ENCODE measurements at places on chromosomes 6 and 20. TPM values are rescaled to one million over a fixed set of nuclear protein-coding genes. Genes with fewer than 3 reads are reported as not detected.

The FERMT1 gene
- total RNA-seq = 3.3 TPM

The RCAN2 gene
- 5.6 TPM for total RNA-seq

- no peaks in the 10 kb centered on the region for H3K36me3 ChIP-seq
- no peaks in the 10 kb centered on the region for H3K4me1 ChIP-seq
- no peak for DNase-seq
- H3K27me3 ChIP-seq = peaks cover 2% of the 10 kb centered on the region
- H3K4me3 ChIP-seq = no peak overlapping the region
Measured at GRCh38 chr20:56765172-56766073, 136.3 kb downstream of the TFAP2C start.

GRCh38 chr6:88566746-88567534 is 396.5 kb downstream of the RNGTT start:
- H3K4me3 ChIP-seq = no peak overlapping the region
- no peaks in the 10 kb centered on the region for H3K4me1 ChIP-seq
- H3K36me3 ChIP-seq = no peaks in the 10 kb centered on the region
- no peaks in the 10 kb centered on the region for H3K27me3 ChIP-seq
- DNase-seq = no peak
- H3K27ac ChIP-seq = no peak overlapping the region

The MICB gene
- 17.2 TPM for total RNA-seq

- no peaks in the 10 kb centered on the region for H3K27me3 ChIP-seq
- H3K27ac ChIP-seq = no peak overlapping the region
- H3K36me3 ChIP-seq = no peaks in the 10 kb centered on the region
- H3K4me3 ChIP-seq = no peak overlapping the region
- no peaks in the 10 kb centered on the region for H3K4me1 ChIP-seq
Measured at GRCh38 chr6:163994566-163994965, 580.0 kb downstream of the QKI start.

DNA sequence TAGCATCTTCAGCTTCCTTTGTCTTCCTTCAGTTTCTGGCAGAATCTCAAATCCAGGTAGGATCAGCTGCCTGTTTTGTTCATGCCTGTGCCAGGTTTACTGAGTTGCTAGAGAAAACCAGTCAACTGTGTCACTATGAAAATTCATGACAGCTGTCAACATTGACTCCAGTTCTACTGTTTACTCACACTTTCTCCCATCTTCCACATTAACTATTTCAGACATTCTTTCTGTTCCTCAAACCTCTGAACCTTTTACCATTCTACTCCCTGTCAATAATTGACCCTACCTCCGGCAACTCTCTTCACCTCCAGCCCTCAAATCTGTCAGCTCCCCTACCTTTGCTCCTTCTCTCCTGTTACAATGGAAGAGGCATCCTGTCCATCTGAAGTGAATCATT is 8.5 kb downstream of the ENPP4 start:
- no peaks in the 10 kb centered on the region for H3K27me3 ChIP-seq
- no peak for DNase-seq
- no peaks in the 10 kb centered on the region for H3K36me3 ChIP-seq
- H3K4me1 ChIP-seq = no peaks in the 10 kb centered on the region
- no peak overlapping the region for H3K4me3 ChIP-seq
- H3K27ac ChIP-seq = no peak overlapping the region

The HRH3 gene
- not detected for total RNA-seq

GRCh38 chr6:150410906-150411305 is 42.1 kb downstream of the IYD start:
- no peaks in the 10 kb centered on the region for H3K4me1 ChIP-seq
- no peaks in the 10 kb centered on the region for H3K27me3 ChIP-seq
- H3K27ac ChIP-seq = no peak overlapping the region
- no peaks in the 10 kb centered on the region for H3K36me3 ChIP-seq

The ECT2L gene
- total RNA-seq = 0.17 TPM

- H3K27me3 ChIP-seq = no peaks in the 10 kb centered on the region
- H3K4me3 ChIP-seq = no peak overlapping the region
- DNase-seq = no peak
- no peaks in the 10 kb centered on the region for H3K36me3 ChIP-seq
Measured at GRCh38 chr20:57075181-57075580, 191.3 kb downstream of the BMP7 start.

GRCh38 chr6:87700397-87701343 is 1.4 kb downstream of the AKIRIN2 start:
- H3K27me3 ChIP-seq = no peaks in the 10 kb centered on the region
- peaks cover 6% of the 10 kb centered on the region for H3K4me1 ChIP-seq
- peak overlapping the region; percentile 99 for H3K4me3 ChIP-seq
- no peaks in the 10 kb centered on the region for H3K36me3 ChIP-seq
- peak; percentile 76 for DNase-seq
- peak overlapping the region; percentile 93 for H3K27ac ChIP-seq

GRCh38 chr20:41412324-41413120 is 45.9 kb upstream of the EMILIN3 start:
- no peaks in the 10 kb centered on the region for H3K4me1 ChIP-seq
- peak overlapping the region; percentile 31 for H3K27ac ChIP-seq
- no peaks in the 10 kb centered on the region for H3K27me3 ChIP-seq
- H3K36me3 ChIP-seq = peaks cover 9% of the 10 kb centered on the region

DNA sequence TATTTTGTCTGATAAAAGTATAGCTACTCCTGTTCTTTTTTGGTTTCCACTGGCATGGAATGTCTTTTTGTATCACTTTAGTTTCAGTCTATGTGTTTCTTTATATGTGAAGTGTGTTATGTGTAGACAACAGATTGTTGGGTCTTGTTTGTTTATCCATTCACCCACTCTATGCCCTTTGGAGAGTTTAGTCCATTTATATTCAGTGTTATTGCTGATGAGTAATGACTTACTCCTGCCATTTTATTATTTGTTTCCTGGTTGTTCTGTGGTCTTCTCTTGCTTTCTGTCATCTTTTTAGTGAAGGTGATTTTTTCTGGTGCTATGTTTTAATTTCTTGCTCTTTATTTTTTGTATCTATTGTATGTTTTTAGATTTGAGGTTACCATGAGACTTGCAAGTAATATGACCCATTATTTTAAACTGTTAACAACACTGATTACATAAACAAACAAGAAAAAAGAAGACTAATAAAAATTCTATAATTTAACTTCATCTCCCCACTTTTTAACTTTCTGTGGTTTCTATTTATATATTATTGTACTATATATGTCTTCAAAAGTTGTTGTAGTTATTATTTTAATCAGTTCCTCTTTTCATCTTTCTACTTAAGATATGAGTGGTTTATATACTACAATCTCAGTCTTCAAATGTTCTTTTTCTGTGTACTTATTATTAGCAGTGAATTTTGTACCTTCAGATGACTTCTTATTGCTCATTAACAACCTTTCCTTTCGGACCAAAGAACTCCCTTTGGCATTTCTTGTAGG is 323.4 kb downstream of the BTBD9 start:
- no peak for DNase-seq
- H3K36me3 ChIP-seq = no peaks in the 10 kb centered on the region
- no peaks in the 10 kb centered on the region for H3K27me3 ChIP-seq
- no peak overlapping the region for H3K4me3 ChIP-seq

DNA sequence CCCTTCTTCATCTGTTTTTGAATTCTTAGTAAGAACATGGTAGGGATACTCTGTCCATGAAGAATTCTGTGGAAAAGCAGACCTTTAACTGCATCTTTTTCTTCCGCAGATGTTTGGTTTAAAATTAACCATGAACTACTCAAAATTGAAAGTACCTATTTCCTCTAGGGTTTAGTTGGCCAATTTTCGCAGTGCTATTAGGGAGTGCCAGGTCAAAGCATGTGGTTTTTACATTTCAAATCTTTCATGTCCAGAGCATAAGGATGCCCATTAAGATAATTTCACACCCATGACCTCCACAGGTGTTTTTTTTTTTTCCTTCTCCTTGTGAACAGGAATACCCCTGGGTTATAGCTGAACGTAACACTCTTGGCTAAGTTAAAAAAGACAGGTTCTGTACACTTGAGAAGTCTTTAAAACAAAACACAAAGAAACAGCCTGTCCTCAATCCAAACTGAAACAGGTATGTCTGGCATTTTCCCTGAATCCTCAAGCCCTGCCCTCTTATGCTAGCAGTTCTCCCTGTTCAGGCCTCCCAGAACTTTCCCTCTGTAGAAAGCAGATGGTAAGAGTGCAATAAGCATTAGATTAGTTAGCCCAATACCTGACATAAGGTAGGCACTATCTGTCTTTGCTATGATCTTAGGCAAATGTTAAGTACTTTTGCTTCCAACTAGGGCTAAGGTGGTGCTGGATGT is 67.1 kb downstream of the ELOVL5 start:
- DNase-seq = no peak
- H3K4me1 ChIP-seq = no peaks in the 10 kb centered on the region
- no peaks in the 10 kb centered on the region for H3K36me3 ChIP-seq
- H3K27ac ChIP-seq = no peak overlapping the region
- no peaks in the 10 kb centered on the region for H3K27me3 ChIP-seq

DNA sequence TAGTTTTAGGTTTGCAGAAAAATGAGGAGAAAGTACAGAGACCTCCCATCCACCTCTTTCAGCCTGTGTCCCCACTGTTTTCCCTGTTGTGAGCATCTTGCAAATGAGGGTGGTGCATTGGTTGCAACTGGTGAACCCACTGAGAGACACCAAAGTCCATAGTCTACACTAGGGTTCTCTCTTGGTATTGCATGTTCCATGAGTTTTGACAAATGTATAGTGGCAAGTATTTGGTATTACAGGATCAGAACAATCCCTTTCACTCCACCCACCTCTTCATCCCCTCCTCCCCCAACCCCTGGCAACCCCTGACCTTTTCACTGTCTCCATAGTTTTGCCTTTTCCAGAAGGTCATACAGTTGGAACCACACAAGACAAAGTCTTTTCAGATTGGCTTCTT is 20.1 kb downstream of the ZNF831 start:
- DNase-seq = no peak
- H3K4me3 ChIP-seq = no peak overlapping the region
- H3K36me3 ChIP-seq = no peaks in the 10 kb centered on the region
- H3K27ac ChIP-seq = no peak overlapping the region

DNA sequence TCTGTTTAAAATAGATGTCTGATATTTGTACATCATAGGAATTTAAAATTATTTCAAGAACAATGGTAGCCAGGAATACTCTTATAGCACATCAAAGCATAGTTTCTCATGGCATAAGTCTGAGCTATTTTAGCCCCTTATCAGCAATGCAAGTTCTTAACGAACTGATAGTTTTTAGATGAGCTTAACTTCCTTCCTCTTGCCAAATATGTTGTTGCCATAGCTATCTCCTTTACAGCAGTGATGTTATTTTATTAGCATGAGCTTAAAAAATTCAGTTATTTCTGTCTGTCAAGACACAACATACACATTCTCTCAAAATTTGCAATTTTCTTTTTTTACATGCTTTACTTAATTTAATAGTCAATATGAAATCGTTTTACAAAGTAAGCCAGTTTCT is 867.2 kb downstream of the PHF3 start:
- no peak overlapping the region for H3K4me3 ChIP-seq
- DNase-seq = no peak
- H3K36me3 ChIP-seq = no peaks in the 10 kb centered on the region
- no peaks in the 10 kb centered on the region for H3K27me3 ChIP-seq
- H3K4me1 ChIP-seq = no peaks in the 10 kb centered on the region

The PSORS1C2 gene
- total RNA-seq = not detected

- H3K27ac ChIP-seq = no peak overlapping the region
- no peaks in the 10 kb centered on the region for H3K4me1 ChIP-seq
Measured at GRCh38 chr6:68326762-68327161, 308.3 kb upstream of the ADGRB3 start.

DNA sequence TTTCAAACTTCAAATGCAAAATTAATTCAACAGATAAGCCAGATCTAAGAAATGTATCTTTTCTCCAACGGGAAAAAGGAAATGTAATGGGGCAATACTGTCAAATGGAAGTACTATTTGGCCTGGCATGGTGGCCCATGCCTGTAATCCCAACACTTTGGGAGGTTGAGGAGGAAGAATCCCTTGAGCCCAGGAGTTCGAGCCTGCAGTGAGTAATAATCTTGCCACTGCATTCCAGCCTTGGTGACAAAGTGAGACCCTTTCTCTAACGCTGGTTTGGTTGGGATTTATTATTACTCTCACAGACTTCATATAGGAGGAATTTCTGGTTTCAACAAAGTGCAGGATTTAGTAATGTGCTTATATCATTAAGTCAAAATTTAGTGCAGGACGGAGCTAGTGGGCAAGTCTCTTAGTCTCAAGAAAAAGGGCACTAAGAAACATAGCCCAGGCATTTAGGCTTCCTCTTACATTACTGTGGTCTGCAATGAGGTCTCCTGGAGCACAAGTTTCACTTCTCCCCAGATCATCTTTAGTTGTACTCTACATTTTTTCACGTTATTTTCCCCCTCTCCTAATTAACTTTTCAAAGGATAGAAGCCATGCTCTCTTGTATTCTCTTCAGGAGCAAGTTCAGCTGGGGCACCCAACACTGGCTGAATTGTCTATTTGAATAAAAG is 23.1 kb downstream of the TRIM27 start:
- H3K36me3 ChIP-seq = peaks cover 14% of the 10 kb centered on the region
- H3K27me3 ChIP-seq = no peaks in the 10 kb centered on the region
- DNase-seq = no peak

DNA sequence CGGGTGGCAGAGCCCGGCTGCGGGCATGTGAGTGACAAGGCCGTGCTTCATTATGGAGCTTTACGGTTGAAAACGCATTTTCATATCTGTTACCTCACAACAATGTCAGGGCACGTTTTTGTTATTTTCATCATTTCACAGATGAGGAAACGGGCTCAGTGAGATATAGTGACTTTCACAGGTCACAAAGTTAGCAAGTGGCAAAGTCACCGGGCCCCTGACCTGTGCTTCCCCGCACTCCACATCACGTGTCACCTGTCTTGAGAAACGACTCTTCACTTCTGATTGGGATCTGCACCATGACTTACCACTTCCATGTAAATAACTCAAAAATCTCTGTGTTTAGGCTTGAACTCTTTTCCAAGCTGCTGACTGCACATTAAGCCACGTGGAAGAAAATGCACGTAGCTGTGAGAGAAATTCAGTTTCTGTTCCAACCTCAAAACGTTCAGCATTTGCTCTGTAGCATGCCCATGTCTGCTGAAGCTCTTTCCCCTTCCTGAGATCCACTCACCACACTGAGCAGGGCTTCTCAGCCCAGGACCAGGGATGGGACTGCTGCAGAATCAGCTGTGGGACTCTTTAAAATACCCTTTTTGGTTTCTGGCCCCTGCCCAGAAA is 107.2 kb downstream of the ARMC2 start:
- no peak for DNase-seq
- no peak overlapping the region for H3K27ac ChIP-seq
- H3K36me3 ChIP-seq = no peaks in the 10 kb centered on the region
- H3K4me1 ChIP-seq = peaks cover 4% of the 10 kb centered on the region
- no peaks in the 10 kb centered on the region for H3K27me3 ChIP-seq

DNA sequence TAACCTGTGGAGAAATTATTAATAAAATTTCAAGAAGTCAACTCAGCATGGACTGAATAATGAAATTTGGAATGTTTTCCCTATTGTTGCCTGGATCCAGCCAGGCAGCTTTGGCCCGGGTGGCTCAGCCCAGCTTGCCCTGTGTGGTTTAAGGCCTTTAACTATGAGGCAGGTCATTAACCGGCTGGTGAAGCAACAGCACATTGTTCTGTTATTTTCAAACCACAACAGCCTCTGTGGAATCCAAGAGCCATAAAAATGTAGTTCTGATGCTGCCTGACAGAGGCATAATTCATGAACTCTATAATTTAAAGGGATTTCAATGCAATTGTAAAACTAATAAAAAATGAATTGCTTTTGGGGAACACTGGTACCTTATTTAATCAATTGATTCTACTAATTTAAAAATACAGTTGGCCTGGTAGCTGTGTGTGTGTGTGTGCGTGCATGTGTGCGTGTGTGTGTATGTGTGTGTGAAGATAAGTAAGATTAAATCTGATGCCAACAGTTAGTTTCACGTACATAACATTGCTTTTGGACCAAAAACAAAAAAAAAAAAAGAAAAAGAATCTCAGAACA is 117.7 kb downstream of the RPS12 start:
- no peak overlapping the region for H3K27ac ChIP-seq
- no peaks in the 10 kb centered on the region for H3K36me3 ChIP-seq
- no peak overlapping the region for H3K4me3 ChIP-seq
- H3K4me1 ChIP-seq = no peaks in the 10 kb centered on the region

All from fibroblast of lung (primary cell).